ENCODE measurements at places on chromosomes 1 and 21.

GRCh38 chr1:35320937-35321336, 52.4 kb downstream of the ZMYM4 start:
- no peak for DNase-seq

DNA sequence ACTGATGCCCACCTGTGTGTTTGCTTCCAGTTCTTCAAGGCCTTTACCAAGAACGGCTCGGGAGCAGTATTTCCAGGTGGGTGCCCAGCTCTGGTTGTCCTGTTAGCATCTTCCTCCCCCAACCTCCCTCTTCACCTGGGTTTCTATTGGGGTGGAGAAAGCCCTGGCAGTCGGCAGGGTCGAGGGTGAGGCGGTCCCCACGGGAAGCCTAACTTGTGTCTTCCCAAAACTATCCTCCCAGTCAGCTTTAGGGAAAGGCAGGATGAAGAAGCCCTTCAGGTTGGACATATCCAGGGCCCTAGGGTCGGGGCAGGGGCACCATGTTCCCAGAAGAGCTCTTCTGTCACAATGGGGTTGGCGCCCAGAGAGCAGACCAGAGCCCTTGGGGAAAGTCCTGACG, 20.6 kb downstream of the QSOX1 start:
- DNase-seq, result no peak

DNA sequence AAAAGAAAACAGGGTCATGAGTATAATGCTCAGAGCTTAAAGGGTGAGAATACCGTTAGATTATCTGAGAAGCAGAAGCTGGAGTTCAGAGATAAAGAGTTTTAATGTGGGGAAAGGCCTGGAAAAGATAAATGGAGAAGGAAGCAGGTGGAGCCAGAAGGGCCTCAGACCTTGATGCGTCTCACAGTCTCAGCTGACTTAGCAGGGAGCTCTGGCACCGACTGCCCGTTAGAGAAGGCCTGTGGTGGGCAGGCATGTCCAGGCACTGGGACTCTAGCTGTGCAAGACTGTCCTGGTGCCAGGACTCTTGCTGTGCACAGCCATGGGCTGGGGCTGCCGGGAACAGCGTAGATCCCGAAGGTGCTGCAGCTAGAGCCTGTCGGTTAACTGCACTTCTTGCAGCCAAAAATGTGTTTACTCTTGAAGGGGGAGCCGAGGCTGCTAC, 3.8 kb upstream of the SLAMF9 start:
- no peak for DNase-seq

DNA sequence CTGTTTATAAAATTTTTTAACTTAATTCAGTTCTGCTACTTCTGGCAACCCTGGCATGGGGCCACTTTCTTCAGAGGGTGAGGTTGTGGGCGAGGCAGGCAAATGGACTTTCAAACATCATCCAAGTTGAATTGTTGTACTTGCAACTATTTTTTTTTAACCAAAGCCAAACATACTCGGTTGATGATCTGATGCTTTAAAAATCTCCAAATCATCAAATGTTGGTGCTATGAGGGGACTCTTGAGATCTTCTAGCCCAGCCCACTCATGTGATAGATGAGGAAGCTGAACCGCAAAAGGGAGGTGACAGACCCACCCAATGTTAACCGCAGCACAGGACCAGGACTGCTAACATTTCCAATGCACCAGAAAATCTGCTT, 6.7 kb downstream of the SLC1A7 start:
- DNase-seq, result no peak

DNA sequence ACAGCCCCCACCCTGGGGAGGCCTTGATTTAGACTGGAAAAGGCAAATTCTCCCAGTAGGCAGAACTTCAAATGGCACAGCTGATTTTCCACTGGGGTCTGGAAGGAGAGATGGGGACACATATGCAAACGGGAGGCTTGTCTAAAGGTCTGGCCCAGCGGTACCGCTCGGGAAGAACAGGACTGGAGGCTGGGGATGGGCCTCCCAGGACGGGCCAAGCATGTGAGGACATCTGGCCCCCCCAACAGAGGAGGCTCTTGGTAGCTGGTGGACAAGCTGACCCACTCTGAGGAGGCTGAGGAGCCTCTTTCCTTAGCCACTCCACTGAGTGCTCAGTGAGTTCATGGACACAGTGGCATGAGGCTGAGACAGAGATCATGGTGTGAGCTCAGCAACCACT, 170.0 kb downstream of the NPHP4 start:
- no peak for DNase-seq
